Right renal pelvis (tissue), 4 donors: ENCODE measurements at places on chromosomes 6 and 20. TPM values are rescaled to one million over a fixed set of nuclear protein-coding genes. Genes with fewer than 3 reads are reported as not detected.

Gene MAFB
- polyA plus RNA-seq: 133 TPM

- no peak for DNase-seq
Observed at GRCh38 chr20:23667666-23668065, 21.2 kb downstream of the CST4 start.

Gene MYH7B
- 1.1 TPM for polyA plus RNA-seq

Gene NEURL2
- polyA plus RNA-seq: 8.2 TPM

Gene CYP21A2
- 0.99 TPM for polyA plus RNA-seq

Gene IL22RA2
- not detected for polyA plus RNA-seq

DNA sequence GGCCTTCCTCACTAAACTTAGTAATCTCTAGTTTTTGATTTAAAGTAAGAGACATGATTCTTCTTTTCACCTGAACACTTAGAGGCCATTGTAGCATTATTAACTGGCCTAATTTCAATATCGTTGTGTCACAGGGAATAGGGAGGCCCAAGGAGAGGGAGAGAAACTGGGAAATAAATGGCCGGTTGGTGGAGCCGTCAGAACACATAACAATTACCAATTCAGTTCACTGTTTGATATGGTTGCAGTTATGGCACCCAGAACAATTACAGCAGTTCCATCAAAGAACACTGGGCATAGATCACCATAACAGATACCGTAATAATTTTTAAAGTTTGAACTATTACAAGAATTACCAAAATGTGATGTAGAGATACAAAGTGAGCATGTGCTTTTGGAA lies 9.1 kb upstream of the GLYATL3 start:
- no peak for DNase-seq

DNA sequence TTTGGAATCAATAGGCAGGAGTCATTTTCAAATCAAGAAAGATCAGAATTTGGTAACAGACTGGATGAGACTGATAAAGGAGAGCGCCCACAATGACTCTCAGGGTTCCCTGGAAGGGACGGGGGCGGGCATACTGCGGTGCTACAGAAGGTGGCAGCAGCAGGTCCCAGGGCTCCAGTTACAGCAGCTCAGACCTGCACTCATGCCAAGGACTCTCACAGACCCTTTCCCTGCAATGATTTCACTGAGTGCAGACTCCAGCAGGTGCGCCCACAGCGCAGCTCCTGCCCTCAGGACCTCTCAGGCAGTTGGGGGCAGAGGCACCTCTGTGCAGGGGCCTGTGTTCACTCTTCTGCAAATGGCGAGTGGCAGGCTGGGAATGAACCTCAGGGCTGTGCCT lies 359.8 kb downstream of the ZFAND3 start:
- DNase-seq: no peak

DNA sequence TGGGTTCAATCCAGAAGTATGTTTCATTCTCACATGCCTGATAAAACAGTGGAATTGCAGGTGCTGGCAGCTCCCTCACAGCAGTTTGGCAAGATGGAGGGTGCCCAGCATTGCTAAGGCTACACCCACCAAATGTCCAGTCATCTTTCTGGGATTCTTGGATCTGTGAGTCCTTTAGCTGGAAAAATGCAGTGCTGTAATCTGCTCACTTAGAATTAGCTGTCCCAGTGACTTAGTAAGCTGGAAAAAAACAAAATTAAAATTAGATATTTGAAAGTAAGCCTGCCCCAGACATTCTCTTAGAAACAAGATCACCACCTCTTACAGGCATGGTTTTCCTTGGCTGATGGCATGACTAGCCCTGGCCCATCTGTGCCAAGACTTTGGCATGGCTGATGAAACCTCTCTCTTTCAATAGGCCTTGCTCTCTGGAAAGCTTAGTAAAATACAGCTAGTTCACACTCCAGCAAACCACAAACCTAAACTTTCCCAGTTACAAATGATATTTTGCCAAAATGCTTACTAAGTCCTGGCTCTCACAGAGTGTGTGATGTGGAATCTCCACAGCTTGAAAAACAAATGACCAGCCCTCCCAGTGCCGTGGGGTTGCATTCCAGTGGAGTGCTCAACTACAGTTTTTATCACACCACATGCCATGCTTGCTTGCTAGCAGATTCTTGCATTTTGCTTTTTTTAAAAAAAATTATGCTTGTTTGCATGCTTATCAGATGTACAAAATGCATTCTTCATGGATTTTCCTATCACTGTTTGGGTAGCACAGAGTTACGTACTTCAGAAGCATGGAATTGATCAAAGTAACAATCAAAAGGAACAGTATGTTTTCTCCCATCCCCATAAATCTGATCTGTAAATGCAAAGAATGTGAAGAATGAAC lies 261.5 kb downstream of the EYA4 start:
- DNase-seq: no peak

Gene HLA-DMB
- 77.3 TPM for polyA plus RNA-seq

- no peak for DNase-seq
Observed at GRCh38 chr20:25629816-25630499, 6.1 kb upstream of the NANP start.

Gene ZBTB46
- polyA plus RNA-seq: 20.1 TPM

Gene ANGPT4
- 0.26 TPM for polyA plus RNA-seq

Gene FAXC
- 5.3 TPM for polyA plus RNA-seq

Gene XKR7
- polyA plus RNA-seq: 0.35 TPM

DNA sequence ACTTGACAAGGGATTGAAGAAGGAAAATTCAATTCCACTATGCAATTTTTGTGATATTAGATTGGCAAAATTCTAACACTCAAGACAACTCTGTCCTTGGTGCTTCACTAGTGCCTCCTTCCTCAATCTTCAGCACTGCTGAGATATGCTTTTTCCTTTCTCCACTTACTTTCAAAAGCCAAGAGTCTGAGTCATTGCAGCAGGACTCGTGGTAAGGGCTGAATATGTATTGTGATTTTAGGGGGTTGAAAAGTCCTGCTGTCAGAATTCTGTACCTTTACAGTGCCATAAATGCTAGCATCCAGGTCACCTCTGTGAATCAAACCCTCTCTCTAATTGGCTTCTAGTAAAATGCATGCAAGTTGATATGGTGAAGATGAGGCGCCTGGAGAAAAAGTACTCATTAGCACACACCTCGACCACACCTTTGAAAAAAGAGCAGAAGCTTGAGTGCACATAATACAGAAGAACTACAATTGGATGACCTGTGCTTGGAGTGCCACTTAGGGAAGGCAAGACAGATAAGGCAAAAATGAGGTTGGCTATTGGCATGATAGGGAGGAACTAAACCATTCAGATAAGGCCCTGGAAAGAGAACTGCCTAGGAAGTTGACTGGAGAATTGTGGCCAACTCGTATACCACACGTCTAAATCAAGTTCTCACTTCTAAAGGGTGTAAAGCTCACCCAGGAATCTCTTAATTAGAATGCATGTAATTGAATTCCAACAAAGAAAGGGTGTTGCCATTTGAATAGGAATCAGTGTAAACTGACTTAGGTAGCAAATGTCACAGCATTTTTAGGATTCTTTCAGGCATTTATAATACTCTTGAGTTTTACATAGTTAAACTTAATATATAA lies 43.6 kb upstream of the FAM83B start:
- DNase-seq: no peak

DNA sequence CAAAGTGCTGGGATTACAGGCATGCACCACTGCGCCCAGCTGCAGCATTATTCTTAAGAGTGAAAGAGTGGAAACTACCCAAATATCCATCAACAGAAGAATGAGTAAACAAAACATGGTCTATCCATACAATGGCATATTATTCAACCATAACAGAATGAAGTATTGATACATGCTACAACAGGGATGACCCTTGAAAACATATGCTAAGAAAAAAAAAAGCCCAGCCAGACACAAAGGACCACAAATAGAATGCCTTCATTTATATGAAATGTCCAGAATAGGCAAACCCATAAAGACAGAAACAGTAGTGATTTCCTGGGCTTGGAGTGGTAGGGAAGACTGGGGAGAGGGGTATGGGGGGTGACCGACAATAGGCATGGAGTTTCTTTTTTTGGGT lies 7.1 kb downstream of the TUBB2B start:
- no peak for DNase-seq

- no peak for DNase-seq
Observed at GRCh38 chr6:108452711-108453195, 108.0 kb upstream of the FOXO3 start.

GRCh38 chr20:10519361-10520046 lies 84.4 kb downstream of the SLX4IP start:
- no peak for DNase-seq

- DNase-seq: no peak
Observed at GRCh38 chr6:57183336-57183735, 11.2 kb downstream of the BAG2 start.

DNA sequence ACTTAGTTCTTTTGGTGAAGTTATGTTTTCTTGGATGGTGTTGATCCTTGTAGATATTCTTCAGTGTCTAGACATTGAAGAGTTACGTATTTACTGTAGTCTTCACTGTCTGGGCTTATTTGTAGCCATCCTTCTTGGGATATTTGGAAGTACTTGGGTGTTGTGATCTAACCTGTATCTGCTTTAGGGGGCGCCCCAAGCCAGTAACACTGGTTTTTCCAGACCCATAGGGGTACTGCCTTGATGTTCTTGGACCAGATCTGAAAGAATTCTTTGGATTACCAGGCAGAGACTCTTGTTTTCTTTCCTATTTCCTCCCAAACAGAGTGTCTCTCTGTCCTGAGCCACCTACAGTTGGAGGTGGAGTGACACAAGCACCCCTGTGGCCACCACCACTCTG lies 309.1 kb upstream of the IMPG1 start:
- DNase-seq: no peak

DNA sequence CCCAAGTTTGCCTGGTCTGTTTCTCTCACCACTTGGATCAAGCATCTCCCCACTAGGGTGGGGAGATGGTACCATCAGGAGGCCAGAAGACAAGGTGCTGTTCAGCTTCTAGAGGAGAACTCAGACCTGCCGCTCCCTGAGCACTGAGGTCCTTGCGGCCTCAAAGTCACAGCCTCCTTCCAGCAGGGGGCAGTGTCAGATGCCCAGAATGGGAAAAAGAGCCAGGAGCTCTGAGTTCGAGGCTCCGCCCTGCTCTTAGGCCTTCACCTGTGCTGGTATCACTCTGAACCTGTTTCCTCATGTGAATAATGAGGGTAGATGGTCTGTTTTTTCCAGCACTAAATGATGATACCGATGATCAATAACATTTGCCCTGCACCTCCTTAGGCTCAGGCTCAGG lies 68.7 kb downstream of the TOX2 start:
- DNase-seq: no peak

GRCh38 chr6:2454180-2454579 lies 208.8 kb upstream of the GMDS start:
- DNase-seq: no peak

Gene BTN1A1
- polyA plus RNA-seq: 0.16 TPM

DNA sequence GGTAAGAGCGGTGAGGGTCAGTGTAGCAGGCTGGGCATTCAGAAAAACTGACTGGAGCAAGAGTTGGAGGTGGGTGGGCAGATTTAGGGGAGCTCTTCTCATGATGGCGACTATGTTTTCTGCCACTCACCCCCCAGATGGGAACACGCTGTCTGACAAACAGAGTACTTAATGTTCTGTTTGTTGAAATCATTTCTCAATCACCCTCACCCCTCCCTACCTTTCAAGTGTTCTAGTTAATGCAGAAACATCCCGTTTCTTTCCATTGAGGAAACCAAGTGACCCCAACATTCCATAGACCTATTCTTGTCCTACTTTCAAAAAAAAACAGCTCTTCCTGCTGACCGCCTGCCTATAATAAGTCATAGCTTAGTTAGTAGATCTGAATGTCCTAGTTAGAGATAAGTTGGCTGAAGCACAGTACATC lies 132.5 kb upstream of the NEDD9 start:
- no peak for DNase-seq

Gene SPATA25
- 2.8 TPM for polyA plus RNA-seq

Gene SCAND1
- 26.2 TPM for polyA plus RNA-seq

Gene TMEM244
- polyA plus RNA-seq: not detected

Gene IP6K3
- 1.1 TPM for polyA plus RNA-seq

DNA sequence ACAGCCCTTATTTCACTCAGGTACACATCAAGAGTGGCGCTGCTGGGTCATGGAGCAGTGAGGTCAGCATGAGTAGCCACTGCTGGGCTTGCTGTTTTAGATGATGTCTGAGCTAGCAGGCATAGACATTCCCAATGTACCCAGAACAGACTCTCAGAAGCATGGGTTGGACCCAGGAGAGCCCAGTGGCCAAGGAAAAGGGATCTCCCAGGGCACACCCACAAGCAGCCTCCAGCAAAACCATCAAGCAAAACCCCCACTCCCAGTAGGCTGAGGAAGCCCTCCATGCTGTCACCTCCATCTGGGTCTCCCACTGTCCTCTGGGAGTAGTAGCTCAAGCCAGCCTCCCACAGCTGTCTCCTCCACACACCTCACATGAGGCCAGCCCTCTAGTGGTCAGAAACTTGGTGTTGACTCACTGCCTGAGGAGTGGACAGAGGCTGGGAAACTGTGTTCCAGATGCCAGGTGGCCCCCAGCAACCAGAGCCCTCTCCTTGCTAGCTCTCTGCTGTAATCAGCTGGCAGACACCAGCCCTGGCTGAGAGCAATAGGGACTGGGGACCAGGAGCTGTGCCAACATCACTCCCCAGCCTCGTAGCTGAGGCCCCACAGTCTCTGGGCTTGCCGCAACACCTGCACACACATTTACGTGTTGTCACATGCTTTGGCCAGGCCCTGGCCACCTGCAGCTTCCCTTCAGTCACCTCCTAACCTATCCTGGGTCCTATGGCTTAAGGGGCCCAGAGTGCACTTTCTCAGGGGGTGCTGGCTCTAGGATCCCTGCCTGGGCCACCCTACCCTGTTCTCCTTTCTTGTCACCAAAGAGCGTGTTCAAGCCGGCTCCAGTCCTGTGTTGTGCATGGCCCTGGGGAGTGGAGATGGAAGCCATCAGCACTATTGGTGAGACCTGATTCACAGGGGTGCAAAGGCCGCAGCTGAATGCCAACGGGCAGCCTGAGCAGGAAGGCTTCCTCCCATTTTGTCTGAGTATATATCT lies 1.9 kb upstream of the AP5S1 start:
- no peak for DNase-seq

Gene MRPS18A
- 45.0 TPM for polyA plus RNA-seq

GRCh38 chr20:1005452-1006027 lies 3.4 kb upstream of the RSPO4 start:
- DNase-seq: no peak

- no peak for DNase-seq
Observed at GRCh38 chr6:150027806-150028565, 2.7 kb upstream of the RAET1L start.

Gene ACTL10
- polyA plus RNA-seq: 0.55 TPM

GRCh38 chr6:132712366-132712765 lies 1.5 kb downstream of the VNN1 start:
- DNase-seq: no peak

Gene TUBB2B
- polyA plus RNA-seq: 102 TPM

Gene BTNL2
- not detected for polyA plus RNA-seq
